ENCODE measurements at places on chromosomes 4 and X. TPM values are rescaled to one million over a fixed set of nuclear protein-coding genes. Genes with fewer than 3 reads are reported as not detected.

- peaks cover 41% of the 10 kb centered on the region for H3K4me1 ChIP-seq
- no peak overlapping the region for H3K4me3 ChIP-seq
- no peak for DNase-seq
- H3K27ac ChIP-seq, result peak overlapping the region; percentile 9
- H3K36me3 ChIP-seq, result no peaks in the 10 kb centered on the region
Measured at GRCh38 chr4:70713453-70714078, 8.2 kb upstream of the RUFY3 start.

DNA sequence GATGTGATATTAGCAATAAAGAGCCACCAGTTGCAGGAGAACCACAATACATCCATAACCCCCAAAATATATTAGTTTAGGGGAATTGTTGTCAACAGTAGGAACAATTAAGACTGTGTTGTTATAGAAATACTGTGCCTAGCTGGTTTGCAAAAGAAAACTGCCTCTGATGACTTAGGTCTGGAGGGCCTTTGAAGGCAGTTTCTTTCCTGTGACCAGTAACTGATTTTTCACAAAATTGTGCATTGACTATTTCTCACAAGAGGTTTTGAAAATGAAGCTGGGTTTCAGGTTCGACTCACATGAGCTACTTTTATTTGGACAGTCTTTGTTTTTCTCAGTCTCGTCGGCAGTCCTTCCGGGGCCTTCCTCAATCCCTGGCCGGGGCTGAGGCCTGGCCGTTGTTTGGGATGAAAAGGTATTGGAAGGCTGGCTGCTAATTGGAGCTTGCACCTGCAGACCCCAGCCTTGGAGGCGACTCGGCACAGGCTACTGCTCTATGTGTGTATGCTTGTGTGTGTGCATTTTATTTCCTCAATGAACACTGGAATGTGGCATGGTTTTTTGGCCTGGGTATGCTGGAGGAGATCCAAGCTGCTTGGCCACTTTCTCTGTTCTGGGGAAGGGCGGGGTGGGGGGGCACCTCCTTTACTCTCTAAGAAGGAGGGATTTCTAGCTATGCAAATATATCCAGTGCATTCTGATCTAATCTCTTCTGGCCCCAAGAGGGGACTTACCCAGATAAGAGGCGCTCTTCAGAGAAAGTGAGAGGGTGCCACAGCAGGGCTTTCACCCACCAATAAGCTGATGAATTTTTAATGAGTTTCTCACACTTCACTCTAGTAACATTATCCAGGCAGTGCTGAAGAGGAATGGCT, 49.5 kb upstream of the LNX1 start:
- DNase-seq, result no peak
- H3K27ac ChIP-seq, result no peak overlapping the region
- H3K4me3 ChIP-seq, result no peak overlapping the region
- H3K27me3 ChIP-seq, result no peaks in the 10 kb centered on the region
- no peaks in the 10 kb centered on the region for H3K36me3 ChIP-seq

CT45A3 gene
- total RNA-seq, result not detected

SH3TC1 gene
- total RNA-seq, result 0.62 TPM

GRCh38 chr4:140955641-140956040, 177.6 kb downstream of the RNF150 start:
- no peak overlapping the region for H3K27ac ChIP-seq
- peaks cover 15% of the 10 kb centered on the region for H3K4me1 ChIP-seq
- peaks cover 7% of the 10 kb centered on the region for H3K36me3 ChIP-seq
- no peak overlapping the region for H3K4me3 ChIP-seq
- DNase-seq, result no peak

YIPF6 gene
- 41.4 TPM for total RNA-seq

GRCh38 chr4:23966725-23967124, 76.9 kb upstream of the PPARGC1A start:
- H3K4me1 ChIP-seq, result no peaks in the 10 kb centered on the region
- H3K36me3 ChIP-seq, result no peaks in the 10 kb centered on the region
- no peak for DNase-seq

GRCh38 chr4:141702472-141703182, 66.2 kb downstream of the IL15 start:
- H3K27me3 ChIP-seq, result no peaks in the 10 kb centered on the region
- no peak overlapping the region for H3K4me3 ChIP-seq
- H3K36me3 ChIP-seq, result peaks cover 15% of the 10 kb centered on the region
- peaks cover 11% of the 10 kb centered on the region for H3K4me1 ChIP-seq
- no peak overlapping the region for H3K27ac ChIP-seq

CT45A10 gene
- not detected for total RNA-seq

- H3K4me3 ChIP-seq, result no peak overlapping the region
- peaks cover 2% of the 10 kb centered on the region for H3K27me3 ChIP-seq
- H3K4me1 ChIP-seq, result no peaks in the 10 kb centered on the region
- H3K36me3 ChIP-seq, result no peaks in the 10 kb centered on the region
- no peak for DNase-seq
Measured at GRCh38 chrX:19070555-19070994, 51.7 kb downstream of the ADGRG2 start.

All from HFFc6 (cell line).